ENCODE measurements at places on chromosomes 6 and 20.
A peak's percentile ranks its signal among the peaks of the same experiment; 100 is the strongest.

DNA sequence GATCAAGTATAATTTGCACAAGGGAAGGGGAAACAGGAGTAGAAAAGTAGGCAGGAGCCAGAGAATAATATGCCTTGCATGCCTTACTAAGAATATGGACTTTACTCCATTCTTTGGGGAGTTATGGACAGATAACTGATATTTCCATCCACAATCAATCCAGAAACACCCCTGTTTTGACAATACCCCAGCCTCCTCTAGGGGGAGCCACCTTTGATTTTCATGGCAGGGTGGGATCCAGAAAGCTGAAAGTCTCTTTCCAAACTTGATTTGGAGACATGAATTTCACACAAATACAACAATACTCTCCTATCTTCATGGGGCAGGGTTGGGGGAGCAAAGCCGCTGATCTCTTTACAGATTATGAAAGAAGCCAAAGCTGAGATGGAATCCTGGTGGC is 404.1 kb downstream of the FOXA2 start:
- DNase-seq = no peak

GRCh38 chr6:128676456-128676855 is 156.1 kb upstream of the PTPRK start:
- no peak for DNase-seq

DNA sequence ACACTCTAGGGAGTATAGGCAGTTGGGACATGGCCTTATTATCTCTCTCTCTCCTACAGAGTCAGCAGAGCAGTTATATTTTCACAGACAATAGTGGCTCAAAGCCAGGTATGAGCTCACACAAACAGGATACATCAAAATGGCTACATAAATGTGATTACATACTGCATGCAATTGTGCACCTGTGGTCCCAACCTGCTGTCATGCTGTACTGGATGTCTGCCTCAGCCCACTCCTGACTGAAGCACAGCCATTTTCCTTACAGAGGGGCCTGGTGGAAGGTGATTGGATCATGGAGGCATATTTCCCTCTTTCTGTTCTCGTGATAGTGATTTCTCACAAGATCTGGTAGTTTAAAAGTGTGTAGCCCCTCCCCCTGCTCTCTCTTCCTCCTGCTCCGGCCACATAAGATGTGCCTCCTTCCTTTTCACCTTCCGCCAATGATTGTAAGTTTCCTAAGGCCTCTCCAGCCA is 37.0 kb upstream of the SAMHD1 start:
- no peak for DNase-seq

DNA sequence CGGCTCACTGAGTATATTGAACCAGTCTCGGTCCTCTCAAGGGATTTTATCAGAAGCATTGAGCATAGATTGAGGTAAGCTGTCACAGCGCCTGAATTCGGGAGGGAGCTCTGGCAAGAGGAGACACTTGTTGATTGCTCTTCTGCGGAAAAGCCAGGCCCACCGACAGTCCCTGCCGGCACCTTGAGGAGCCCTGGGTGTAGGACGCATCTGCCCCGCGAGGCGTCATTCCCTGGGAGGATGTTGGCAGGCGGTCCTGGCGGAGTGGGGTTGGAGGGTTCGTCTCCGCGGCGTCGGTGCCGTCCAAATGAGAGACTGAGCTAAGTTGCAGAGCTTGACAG is 843 bp downstream of the FBXO9 start:
- no peak for DNase-seq

DNA sequence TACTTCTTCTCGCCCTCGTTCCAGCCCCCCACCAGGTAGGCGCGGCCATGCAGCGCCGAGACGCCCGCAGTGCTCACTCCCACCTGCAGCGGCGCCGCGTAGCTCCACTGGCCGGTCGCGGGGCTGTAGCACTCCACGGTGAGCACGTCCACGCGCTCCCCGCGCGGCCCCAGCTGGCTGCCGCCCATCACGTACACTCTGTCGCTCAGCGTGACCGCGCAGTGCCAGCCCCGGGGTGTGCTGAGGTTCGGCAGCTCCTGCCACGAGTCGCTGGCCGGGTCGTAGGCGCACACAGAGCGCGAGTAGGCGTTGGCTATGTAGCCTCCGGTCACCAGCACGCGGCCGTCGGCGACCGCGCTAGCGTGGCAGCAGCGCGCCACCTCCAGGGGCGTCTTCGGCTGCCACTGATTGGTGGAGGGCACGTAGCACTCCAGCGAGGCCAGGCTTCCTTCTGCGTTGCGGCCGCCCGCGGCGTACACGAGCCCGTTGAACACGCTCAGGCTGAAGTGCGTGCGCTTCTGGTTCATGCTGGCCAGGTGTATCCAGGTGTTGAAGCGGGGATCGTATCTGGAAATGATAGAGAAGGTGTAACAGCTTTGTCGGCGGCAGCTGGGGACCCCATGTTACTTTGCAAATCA is 13.7 kb downstream of the KLHL31 start:
- DNase-seq = peak; percentile 63

GRCh38 chr20:57787151-57787989 is 77.6 kb upstream of the PMEPA1 start:
- DNase-seq = no peak

DNA sequence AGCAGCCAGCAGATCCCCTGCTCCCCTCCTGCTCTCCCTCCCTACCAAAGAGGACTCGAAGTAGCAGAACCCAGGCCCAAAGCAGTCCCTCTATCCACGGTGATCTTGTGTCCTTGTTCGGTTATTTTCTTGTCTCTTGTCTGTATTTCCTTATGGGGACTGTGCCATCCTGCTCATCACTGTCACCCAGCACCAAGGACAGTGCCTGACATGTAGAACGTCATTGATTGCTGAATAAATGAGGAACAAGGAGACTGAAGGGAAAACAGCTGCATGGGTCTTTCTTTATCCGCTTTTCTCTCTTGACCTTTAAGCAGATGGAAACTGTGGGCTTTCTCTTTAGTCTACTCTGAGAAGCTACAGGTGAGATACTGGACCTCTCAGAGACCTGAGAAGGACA is 29.4 kb upstream of the ZNF831 start:
- DNase-seq = no peak

GRCh38 chr20:61257611-61258010 is 5.5 kb downstream of the CDH4 start:
- DNase-seq = no peak

DNA sequence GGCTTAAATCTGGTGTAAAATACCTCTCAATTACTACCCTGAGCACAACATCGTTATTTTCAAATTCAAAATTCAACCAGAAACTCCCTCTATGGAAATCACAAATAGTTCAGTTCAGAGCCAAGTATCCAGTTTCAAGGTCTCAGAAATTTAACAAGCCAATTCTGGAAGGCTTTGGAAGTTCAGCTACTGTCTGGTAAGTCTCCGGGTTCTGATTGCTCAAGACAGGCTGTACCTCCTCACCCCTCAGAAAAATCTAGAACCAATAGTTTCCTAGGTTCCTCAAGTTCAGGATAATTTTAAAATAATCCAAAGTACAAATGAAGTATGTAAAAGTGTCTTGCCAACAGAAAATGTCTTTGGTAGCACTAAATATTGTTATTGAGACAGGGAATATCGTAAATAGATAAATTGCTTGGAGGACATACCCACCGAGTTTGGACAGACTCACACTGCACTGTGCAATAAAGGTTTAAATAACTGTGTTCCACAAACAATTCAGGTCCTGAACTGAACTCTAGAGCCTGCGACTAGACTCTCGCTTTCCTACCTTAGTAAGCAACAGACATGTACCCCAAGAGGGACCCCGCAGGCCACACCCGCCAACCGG is 729 bp downstream of the ATG5 start:
- no peak for DNase-seq

- no peak for DNase-seq
Measured at GRCh38 chr20:6664574-6664973, 102.9 kb upstream of the BMP2 start.

DNA sequence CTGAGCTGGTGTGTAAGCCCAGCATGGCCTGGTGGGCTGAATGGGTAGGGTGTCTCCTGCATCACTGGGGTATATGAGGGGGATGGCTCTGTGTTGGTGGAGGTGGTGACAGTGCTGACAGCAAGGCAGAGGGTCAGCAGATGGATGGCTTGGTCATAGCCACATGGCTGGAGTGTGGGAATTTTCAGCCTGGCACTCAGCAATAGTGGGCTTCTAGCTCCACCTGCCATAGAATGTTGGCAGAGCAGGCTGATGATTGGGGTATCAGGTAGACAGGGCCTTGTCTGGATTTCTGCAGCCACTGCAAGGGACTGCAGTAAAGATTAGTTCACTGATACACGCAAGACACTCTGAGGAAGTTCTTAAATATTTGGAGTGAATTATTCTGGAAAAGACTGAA is 137.5 kb upstream of the BACH2 start:
- no peak for DNase-seq

DNA sequence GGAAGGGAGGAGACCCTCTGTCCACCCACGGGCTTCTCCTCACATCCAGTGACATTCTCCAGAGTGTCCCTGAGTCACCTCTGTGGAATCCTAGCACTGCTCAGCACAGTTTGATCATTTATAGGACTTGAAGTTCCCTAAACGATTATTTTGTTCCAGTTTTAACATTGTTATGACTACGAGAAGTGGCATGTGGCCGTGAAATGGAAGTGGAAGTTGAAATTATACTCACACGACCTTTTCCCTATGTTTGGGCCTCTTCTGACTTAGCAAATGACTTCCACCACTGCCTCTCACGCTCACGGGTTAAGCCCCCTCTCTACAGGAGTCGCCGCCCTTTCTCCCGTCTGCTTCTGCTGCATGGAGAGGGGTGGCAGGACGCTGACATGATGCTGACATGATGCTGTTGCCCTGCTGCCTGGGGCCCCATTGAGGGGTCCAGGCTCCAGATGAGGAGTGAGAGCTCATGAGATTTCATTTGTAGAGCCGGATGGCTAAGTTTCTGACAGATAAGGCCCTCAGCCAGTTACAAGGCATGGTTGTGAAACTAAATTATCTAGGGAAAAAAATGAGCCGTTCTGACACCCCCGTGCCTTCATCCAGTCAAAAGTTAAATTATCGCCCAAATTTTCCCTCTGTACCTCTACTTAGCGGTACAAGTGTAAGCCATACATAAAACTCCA is 153.6 kb upstream of the UST start:
- no peak for DNase-seq
